Activated T-helper 2 cell treated with anti-CD3 and anti-CD28 coated beads, Interferon-gamma antibody, Interleukin-2, Interleukin-4, amounts not matched to agents 10 μg/mL and 5 μg/mL and 100 μg/mL, durations not matched to agents 14 hours and 24 hours and 36 hours (primary cell): ENCODE measurements at places on chromosomes 13 and 19.

- DNase-seq: no peak
These were observed 1.4 kb upstream of the CD209 start for GRCh38 chr19:7748756-7749155.

- no peak for DNase-seq
These were observed 129.9 kb downstream of the RNF17 start for GRCh38 chr13:24893863-24894262.

DNA sequence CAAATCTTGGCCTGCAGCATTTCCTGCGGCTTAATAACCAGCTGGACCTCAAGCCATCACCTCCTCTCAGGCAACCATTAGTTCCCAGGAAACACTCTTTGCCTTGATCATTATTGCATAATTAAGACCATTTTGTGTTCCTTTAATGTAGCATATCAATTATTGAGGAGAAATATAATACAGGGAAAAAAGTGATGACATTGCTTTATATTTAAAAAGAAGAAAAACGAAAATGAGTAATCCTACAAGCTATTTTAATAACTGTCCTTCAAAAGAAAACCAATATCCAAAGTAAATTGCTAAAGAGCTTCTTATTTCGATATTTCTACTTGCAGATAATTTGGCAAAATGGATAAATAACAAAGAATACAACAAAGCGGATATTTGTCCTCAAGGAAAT, 1084.7 kb downstream of the EFNB2 start:
- no peak for DNase-seq

GRCh38 chr13:37407156-37407555, 191.4 kb downstream of the POSTN start:
- DNase-seq: no peak

DNA sequence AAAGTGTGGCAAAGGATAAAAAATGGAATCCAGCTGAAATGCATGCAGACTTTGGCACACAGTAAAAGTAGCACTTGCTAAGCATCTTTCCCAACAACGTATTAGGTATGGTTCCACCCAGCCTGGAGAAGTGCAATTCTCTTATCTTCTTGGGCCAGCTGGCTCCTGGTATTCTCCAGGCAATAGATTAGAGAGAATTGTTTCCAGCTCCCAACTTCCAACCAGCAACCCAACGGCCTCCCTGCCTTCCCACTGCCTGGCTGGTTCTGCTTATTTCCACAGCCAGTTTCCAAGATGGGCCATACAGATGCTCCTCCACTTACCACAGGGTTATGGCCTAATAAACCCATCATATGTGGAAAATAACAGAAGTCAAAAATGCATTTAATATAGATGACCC, 133.4 kb downstream of the OXGR1 start:
- no peak for DNase-seq

GRCh38 chr13:39251340-39251739, 213.1 kb downstream of the NHLRC3 start:
- no peak for DNase-seq

- no peak for DNase-seq
These were observed 22.2 kb downstream of the SMARCA4 start for GRCh38 chr19:10983026-10983425.

DNA sequence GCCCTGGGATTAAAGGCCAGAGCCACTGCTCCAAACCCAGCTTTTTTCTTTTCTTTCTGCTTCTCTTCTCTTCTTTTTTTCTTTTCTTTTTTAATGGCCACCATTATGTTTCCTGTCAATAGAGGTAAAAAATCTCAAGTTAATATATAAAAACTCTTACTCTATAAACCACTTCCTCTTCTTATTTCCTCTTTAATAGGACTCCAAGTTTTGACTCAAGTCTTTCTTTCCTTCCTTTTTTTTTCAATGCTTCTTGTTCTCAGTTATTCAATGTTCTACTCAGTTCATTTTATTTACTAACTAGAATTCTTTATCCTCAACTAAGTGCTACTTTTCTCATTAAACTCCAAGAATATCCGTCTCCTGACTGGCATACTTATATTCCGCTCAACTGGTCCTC, 27.1 kb upstream of the MYCBP2 start:
- DNase-seq: no peak

DNA sequence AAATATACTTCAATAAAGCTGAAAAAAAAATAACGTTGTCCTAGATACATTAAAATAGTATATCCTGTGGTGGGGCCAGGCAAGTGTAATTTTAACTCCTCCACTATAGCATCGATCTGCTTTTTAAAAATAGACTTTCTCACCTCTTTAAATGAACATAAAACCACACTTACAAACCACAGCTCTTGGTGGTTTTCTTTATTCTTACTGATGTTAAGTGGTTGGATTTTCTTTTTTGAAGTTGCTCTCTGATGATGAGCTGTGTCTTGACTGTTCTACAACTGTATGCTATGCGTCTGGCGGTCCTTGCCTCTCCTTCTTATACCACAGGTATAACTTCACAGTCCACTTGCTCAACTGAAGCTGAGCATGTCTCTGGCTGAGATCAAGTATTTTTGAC, 721.5 kb upstream of the KLHL1 start:
- DNase-seq: no peak

DNA sequence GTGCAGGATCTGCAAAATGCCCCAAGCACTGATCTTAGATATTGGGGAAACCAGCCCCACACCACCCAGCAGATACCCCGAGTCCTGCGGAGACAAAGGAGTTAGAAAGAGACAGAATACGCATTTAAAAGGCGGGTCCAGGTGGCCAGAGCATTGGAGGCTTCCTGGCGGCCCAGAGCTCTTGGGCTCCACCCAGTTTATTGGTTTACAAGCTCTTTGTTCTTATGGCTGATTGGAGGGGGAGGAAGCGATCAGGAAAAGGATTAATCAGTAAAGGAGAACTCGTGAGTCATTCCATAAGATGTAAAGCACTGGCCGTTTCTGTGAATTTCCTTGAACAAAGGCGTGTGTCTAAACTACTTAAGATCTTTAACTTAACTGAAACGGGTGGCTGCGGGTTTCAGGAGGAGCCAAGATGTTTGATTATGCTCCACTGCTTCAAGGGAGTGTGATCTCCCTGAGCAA, 926 bp downstream of the ZNF587 start:
- no peak for DNase-seq

GRCh38 chr13:92864584-92865284, 361.9 kb upstream of the GPC6 start:
- no peak for DNase-seq

GRCh38 chr13:102261809-102262208, 140.0 kb downstream of the FGF14 start:
- DNase-seq: no peak

GRCh38 chr19:31970027-31970461, 375.4 kb upstream of the ZNF507 start:
- DNase-seq: no peak

DNA sequence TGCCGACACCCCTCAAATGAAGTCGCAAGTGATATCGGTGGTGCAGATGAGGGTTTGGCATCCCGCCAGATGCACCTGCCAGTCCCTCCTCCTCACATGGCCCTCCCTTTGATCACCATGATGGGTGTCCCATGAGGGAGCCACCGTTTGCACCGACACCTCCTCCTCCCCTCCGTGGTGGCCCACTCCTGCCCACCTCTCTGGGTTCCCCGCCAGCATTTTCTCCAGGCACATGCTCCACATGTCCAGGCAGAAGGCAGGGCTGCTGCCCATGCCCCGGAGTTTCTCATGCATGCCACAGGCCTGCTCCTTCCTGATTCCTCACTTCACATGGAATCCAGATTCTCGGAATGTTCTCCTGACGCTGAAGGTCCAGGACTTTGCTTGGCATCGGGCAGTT, 49.3 kb downstream of the COL4A2 start:
- no peak for DNase-seq

DNA sequence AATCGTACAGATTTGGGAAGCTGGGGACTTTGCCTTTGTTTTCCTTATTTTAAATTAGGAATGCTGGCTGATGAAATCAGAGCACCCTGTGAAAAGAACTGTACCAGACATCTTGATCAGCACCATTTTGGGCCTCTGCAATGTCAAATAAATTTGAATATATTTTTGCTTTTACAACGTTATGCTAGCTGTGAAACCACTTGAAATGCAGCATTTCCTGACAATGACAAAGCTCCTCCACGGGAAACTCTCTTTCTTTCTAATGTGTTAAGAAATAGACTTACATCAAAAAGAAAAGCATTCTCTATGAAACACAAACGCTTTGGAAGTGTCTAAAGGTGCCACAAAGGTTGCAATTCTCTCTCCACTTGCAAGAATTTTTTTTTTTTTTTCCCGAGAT, 47.1 kb upstream of the MAP3K10 start:
- DNase-seq: no peak

DNA sequence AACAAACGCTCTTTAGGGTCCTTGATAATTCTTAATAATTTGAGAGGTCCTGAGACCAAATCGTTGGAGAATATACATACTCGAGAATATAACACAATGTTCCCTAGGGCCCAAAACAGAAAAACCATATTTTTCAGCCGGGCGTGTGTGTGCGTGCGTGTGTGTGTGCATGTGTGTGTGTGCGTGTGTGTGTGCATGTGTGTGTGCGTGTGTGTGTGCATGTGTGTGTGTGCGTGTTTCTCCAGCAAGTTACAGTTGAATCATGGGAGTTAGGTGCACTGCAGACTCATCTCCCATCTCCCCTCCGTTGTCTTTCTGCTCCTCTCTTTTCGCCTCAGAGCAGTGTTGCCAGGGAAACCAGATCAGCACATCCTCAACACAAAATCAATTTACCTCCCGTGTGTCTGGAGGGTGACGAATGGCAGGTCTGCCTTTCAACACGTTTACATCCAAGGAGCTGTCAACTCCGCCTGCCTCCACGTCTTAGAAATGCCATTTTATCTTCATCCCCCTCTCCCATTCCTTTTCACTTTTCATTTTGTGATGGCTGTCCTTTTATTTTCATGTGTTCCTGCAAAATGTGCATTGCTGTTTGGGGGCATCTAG, 8.3 kb upstream of the PNMA8B start:
- no peak for DNase-seq

GRCh38 chr13:75217949-75218348, 264.0 kb downstream of the TBC1D4 start:
- no peak for DNase-seq

- no peak for DNase-seq
These were observed 59.3 kb downstream of the ATP11A start for GRCh38 chr13:112748947-112749735.

GRCh38 chr13:110455444-110455843, 106.1 kb downstream of the RAB20 start:
- DNase-seq: no peak

DNA sequence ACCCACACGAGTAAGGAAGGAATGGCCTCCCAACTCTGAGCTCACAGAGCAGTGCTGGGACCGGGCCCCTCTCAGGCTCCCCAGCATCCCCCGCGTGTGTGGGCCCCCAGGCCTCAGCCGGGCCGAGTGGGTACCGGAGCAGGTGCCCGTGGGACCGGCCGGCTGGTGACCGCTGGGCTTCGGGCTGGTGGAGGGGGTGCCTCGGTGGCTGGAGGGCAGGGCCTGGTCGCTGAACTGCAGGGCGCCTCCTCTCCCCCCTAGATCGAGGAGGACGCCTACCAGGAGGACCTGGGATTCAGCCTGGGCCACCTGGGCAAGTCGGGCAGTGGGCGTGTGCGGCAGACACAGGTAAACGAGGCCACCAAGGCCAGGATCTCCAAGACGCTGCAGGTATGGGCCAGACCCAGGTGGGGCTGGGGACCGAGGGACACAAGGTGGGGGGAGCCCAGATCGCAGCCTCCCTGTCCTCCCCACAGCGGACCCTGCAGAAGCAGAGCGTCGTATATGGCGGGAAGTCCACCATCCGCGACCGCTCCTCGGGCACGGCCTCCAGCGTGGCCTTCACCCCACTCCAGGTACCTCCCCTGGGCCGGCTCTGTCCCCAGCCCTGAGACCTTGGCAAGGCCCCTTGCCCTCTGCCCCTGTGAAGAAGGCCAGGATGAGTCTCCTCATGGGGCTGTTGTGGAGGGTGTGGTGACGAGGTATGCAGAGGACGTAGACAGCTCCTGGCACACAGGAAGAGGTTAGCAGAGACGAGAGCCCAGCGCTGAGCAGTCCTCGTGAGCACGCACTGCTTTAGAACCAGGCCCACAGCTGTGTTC, 8.6 kb upstream of the CNOT3 start:
- no peak for DNase-seq

- DNase-seq: no peak
These were observed 1.7 kb downstream of the KLF5 start for GRCh38 chr13:73060251-73061160.

DNA sequence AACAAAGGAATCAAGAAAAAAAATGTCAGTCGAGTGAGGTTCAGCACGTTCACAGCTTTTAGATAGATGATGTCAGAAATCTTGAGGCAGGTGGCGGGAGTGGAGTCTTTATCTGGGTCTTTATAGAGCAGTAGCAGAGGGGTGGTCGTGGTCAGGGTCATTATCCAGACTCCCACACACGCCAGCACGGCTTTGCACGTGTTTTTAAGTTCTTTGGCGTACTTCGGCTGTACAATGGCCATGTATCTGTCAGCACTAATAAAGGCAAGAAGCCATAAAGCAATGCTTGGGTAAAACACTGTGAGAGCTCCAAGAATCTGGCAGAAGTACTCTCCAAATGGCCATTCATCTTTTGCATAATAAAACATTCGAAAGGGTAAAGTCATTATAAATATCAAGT, 2.9 kb downstream of the GPR18 start:
- DNase-seq: no peak

GRCh38 chr13:114088234-114088633, 44.2 kb downstream of the RASA3 start:
- no peak for DNase-seq

DNA sequence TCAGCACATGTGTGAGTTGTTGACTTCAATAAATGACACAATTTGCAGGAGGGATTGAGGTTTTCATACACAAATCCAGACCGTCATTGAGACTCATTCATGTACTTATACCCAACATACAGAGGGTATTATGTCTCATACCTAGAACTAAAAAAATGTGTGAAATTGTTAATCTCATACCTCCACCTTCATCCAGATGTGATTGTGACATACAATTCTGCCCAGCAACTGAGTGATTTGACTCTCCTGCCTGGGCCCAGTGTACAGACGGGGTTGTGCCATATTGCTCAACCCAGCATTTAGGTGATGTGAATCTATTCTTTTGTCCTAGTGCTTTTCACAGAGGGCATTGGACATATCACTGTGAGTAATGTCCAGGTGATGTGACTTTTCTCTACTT, 12.6 kb upstream of the ZNF681 start:
- DNase-seq: no peak

DNA sequence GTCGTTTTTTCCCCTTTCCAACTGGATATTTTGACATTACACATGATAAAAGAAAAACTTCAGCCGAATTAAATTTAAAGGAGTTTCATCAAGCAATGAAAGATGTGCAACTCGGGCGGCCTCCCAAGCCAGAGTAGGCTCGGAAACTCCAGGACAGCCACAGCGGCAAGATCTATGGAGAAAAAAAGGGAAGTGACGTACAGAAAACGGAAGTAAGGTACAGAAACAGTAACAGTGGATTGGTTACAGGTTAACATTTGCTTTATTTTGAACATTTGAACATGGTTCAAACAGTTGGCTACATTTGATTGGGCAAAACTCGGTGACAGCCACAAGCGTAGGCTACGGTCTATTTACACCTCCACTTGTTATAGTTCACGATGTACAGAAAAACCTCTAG, 30.5 kb upstream of the FAM124A start:
- DNase-seq: no peak

- DNase-seq: no peak
These were observed 15.6 kb upstream of the HMGB1 start for GRCh38 chr13:30481241-30481760.

GRCh38 chr19:12035220-12036172, at the start of gene ZNF433:
Gene ZNF433 (minus strand): TSS chr19:12035679. CDS start chr19:12035539, 140 bp downstream.
- DNase-seq: peak; percentile 30

- DNase-seq: no peak
These were observed 96.2 kb downstream of the FGF9 start for GRCh38 chr13:21767032-21767431.

- DNase-seq: no peak
These were observed 886.7 kb upstream of the PCDH20 start for GRCh38 chr13:62302341-62302740.
